Lower leg skin (tissue), 4 donors: ENCODE measurements at places on chromosomes 1 and 21.

DNA sequence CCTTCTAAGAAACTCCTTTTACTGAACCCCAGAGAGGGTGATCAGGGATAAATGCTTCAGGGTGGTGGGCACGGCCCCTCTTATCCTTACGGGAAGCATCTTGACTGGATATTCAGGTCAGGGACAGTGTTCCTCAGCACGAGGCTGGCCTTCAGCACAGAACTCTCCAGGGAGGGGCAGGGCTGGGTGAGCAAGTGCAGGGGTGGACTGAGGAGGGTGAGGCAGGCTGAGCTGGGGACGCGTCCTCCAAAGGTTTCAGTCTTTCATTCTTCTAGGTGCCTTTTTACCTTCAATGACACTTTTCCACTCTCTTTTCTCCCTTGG is 52.3 kb downstream of the RASSF5 start:
- DNase-seq: no peak

DNA sequence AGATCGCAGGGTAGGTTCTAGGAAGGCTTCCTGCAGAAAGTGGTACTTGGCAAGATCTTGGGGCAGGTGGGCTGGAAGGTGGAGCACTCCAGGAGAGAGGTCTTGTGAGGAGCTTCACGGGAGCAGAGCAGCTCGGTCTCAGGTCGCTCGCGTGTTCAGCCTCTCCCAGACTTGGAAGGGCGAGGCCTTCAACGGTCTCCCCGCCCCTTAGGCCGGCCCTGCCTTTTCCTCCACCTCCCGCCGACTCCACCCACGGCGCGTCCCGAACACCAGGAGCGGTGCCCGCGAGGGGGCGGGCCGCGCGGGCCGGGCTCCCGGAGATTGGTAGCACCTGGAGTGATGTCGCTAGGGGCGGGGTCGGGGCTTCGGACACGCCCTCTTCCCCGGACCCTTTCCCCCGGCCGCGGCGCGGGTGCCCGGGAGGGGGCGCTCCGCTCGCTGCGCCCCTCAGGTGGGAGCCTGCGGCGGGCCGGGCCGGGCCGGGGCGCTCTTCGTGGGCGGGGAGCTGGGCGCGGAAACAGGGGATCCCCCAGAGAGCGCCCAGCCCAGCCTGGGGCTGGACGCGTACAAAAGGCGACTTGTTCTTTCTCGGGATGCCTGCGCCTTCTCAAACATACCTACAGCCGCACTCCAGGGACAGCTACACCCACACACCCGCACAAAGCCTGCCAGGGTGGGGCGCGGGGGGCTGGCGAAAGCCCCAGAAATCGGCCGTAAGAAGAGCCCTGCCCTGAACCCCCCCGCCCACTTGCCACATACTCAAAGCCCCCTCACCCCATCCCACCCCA is 35.5 kb downstream of the AHDC1 start:
- peak; percentile 94 for DNase-seq

GRCh38 chr21:32425628-32426027 is 13.1 kb downstream of the EVA1C start:
- DNase-seq: no peak

DNA sequence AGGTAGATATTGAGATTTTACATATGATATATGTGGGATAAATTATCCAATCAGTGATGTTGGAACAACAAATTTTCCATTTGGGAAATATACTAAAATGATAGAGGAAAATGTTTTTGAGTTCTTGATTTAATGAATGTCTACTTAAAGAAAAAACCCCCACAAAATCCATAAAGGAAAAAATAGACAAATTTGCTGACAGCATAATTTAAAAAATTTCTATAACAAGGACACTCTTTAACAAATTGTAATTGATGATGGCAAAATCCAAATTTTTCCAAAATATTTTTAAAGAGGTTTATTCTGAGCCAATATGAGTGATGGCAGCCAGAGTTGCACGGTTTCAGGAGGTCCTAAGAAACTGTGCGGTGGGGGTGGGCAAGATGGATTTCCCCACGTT is 51.9 kb upstream of the RHOU start:
- peak; percentile 56 for DNase-seq

- DNase-seq: no peak
Measured at GRCh38 chr1:116465845-116466685, 93.0 kb downstream of the ATP1A1 start.

DNA sequence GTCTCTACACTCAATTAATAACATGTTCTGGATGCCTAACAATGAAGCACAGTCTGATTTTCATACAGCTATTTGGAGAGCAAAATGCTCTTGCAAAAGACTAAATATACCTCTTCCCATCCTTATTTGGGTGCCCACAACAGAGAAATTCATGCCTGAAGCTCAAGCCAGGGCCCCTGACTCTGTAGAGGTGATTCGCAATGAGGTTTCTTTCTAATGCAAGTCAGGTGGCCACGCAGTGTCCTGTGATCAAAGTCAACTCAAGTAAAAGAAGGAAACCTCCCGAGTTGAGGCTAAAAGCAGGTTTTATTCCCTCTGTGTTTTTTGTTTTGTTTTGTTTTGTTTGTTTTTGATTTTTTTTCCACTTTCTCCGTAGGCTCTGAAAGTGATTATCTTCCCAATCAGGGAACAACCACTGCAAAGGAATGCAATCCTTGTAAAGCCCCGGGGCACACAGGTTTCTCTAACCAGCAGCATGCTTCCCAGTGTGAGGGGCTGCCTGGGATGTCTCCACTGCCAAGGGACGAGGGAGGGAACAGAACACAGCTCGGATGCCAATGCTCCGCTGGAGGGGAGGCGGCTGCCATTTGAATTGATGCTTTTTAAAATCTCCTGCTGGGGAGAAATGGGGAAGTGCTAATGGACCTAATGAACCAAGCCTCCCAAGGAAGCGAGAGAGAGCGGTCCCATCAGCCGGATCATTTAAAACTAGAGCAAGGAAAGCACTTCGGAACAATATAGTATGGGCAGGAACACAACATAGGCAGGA is 73.8 kb upstream of the SSX2IP start:
- no peak for DNase-seq

GRCh38 chr1:25026730-25027450 is 96.8 kb upstream of the RUNX3 start:
- DNase-seq: no peak

DNA sequence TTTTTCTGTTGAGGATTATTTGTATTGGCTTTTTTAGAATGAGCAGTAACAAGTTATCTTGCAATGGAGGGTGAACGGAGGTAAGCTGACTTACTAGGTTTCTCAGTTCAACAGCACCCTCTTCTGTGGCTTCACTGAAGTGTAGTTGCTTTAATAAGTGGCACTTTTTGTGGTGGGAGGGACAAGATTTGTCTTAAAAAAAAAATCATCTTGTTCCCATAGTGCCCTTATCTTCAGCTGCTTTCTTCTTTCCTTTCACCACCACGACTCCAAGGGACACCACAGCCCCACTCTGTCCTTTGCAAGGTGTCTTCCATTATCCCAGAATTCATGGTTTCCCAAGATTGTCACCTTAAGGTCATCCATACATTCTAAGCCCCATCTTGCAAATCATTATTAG is 92.9 kb downstream of the PIGK start:
- DNase-seq: no peak

GRCh38 chr1:40303790-40304189 is 13.3 kb downstream of the COL9A2 start:
- DNase-seq: peak; percentile 83

GRCh38 chr21:38861989-38862683 is 56.4 kb downstream of the ETS2 start:
- DNase-seq: no peak

DNA sequence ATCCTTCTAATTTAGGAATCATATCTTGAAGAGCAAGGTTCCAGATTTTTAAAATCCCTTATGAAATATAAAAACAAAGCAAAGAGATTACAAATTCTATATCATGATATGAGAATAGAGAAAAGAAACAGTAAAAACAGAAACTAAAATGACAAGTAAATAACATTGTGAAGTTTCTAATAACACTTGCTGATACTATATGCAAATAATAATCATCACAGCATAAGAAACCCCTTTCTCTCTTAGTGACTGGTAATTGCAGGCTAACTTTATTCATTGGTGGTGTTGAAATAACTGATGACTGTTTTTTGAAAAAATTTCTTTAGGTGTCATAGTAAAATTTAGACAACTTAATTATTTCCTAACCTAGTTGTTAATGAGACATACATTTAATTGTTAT is 281.6 kb downstream of the PLA2G4A start:
- DNase-seq: no peak

DNA sequence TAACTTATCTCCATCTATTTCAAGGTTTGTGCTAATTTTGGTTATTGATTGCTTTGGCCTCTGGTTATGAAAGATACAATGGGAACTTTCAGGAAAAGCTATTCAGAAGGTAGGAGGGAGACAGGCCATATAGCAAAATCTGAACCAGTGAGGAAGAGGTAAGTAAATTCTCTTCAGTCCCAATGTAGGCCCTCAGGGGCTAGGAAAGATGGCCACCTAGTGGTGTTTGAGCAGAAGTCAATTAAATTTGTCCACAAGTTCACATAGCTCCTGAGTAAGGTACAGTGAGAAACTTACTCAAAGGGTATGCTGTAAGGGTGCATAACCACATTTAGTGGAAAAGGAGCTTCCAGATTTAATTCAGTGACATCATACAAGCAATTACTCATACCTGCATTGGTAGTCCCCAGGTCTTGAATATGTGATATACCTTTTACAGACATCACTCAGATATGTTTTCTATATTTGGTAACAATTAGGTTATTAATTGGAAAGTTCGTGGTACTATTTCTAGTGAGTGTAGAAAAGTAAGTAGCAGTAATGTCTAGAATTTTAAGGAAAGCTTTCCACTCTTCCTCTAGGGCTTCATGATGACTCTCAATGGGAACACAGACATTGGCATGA is 21.4 kb upstream of the FMO1 start:
- peak; percentile 46 for DNase-seq

- DNase-seq: no peak
Measured at GRCh38 chr1:225660544-225660946, 7.6 kb upstream of the ENAH start.

GRCh38 chr1:160610569-160611242 is 31.4 kb upstream of the CD84 start:
- DNase-seq: no peak

GRCh38 chr1:184218458-184219075 is 167.0 kb downstream of the TSEN15 start:
- no peak for DNase-seq

GRCh38 chr1:153698020-153698922 is 19.8 kb downstream of the NPR1 start:
- no peak for DNase-seq

GRCh38 chr1:232207073-232207866 is 422.7 kb downstream of the SIPA1L2 start:
- no peak for DNase-seq
